ENCODE measurements at places on chromosomes 6 and 20.

DNA sequence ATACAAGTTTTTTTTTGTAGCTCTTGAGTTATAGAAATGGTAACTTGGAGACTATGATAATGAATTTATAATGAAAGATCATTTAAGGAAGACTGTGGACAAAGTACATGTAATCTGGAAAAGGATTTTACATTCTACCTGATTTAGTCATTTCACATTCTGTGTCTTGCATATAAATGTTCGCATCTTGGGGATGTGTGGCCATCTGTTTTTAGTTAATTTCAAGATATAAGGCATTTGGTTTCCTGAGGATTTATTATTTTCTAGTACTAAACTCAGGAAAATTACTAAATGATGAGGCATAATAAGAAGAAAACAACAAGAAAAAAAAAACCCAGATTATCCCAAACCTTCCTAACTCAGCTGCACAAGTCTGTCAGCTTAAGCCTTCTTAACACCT, 112.7 kb upstream of the PRL start:
- DNase-seq: no peak

GRCh38 chr6:96898241-96898851, 655 bp upstream of the NDUFAF4 start:
- DNase-seq: no peak

DNA sequence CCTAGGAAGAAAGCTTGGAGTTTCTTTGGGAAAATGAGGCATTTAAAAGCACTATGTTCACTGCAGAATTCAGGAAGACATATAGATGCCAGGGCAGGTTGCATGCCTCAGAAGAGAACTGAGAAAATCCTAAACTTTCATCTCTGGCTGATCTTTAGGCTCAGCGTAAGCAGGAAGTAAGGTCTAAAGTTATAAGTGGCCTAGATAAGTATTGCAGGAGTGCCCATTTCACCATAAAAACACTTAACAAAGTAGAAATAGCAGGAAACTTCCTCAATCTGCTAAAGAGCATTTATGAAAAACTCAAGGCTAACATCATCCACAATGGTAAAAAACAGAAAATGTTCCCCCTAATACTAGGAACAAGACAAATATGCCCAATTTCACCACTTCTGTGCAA, 320.3 kb downstream of the BMP2 start:
- no peak for DNase-seq

DNA sequence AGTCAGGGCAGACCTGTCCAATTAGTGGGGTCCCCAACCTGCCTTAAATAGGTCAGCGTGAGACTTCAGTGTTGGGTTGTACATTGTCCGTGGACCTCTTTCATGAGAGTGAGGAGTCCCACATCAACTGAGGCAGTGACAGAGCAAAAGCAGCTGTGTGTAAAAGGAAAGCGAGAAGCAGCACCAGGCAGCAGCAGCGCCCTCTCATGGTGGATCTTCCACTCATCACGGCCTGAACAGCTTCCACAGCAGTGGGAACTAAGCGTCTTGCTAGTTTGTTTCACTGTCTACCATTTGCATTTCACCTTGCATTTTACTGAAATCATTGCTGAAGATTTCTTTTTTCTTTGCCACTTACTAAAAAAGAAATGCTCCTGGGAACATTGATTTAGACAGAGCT, 333.8 kb downstream of the PKHD1 start:
- DNase-seq: no peak

- DNase-seq: no peak
Observed at GRCh38 chr6:146915671-146916127, 288.5 kb upstream of the STXBP5 start.

GRCh38 chr6:15906420-15907016, 222.4 kb upstream of the MYLIP start:
- no peak for DNase-seq

GRCh38 chr6:95127261-95127660, 450.1 kb upstream of the MANEA start:
- DNase-seq: no peak

DNA sequence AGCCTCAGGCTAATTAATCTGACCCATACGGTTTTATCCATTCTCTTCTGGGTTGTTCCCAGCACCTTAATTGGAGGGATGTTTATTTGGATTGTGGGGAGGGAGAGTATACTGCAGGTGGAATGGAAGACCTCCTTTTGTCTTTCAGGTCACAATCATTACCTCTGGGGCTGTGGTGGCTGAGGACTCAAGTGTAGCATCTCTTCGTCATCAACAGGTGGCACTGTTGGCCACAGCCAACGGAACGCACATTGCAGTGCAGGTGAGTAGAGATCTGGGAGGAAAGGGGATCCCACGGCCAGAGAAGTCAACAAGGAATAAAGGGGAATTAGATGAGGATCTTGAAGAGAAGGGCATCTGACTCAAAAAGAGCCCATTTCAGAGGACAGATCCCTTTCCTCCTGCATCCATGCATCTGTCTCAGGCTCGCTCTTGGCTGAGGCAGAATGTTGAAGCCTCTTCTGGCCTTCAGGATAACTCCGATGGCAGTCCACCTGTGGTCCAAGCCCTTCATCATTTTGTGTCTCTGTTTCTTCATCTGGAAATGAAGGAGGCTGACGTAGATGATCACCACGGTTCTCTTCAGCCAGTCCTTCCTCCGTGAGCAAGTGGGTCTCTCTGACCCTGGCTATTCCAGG, 3.2 kb upstream of the DEF6 start:
- no peak for DNase-seq

GRCh38 chr20:11585752-11586352, 331.8 kb upstream of the BTBD3 start:
- no peak for DNase-seq

DNA sequence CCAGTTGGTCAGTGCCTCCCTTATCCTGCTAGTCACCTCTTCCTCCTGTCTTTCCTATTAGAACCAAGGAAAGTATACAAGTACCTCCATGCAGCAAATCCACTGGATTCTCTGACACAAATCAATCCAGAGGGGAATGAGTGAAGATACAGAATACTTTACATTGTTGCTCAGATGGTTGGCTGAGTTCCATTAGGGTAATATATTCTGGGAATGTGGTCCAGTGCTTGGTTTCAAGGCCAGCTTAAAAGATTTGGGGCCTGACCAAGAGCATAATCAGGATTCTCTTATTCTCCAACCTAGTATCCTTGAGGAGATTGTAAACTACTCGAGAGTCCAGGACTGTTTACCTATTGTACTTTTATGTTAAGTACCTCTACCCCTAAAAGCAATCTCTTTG, 23.0 kb downstream of the CARMIL1 start:
- DNase-seq: no peak

- no peak for DNase-seq
Observed at GRCh38 chr6:44489910-44490604, 102.6 kb downstream of the CDC5L start.

DNA sequence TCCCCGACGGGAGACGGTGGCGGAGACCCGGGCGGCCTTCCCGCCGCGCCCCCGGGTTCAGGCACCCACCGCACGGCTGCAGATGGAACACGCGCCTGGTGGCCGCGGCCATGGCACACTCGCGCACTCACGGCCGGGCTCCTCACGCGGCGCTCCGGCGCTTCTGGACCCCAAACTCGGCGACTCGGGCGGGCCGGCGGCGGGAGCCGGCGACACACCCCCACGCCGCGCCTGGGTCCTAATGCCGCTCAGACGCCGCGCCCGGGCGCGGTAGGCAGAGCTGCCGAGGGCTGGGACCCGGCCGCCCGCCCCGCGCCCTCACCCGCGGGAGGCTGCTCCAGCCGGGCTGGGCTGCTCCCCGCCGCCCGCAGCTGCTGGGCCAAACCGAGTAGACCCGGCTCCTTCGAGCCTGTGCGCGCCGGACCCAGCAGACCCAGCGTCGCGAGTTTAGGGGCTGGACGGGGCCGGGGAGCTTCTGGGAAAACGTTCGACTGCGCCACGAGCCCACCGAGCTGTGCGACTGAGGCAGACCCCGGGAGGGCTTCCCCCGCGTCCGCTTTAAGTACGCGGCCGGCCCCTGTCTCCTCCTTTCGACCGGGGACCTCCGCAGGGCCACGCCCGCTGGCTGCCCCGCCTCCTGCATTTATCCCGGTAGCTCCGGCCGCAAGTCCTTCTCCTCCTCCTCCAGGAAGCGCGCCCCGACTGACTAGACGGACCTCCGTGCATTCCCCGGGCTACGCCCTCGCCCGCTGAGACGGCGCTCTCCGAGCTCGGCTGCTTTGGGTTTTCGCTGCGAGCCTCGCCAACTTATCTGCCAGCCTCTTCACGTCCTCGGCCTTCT, at the start of gene SLC4A11:
Gene SLC4A11 (minus strand): TSS at position 165 of the 841 bp plus-strand sequence. CDS start 53 bp downstream, at position 112.
- no peak for DNase-seq

DNA sequence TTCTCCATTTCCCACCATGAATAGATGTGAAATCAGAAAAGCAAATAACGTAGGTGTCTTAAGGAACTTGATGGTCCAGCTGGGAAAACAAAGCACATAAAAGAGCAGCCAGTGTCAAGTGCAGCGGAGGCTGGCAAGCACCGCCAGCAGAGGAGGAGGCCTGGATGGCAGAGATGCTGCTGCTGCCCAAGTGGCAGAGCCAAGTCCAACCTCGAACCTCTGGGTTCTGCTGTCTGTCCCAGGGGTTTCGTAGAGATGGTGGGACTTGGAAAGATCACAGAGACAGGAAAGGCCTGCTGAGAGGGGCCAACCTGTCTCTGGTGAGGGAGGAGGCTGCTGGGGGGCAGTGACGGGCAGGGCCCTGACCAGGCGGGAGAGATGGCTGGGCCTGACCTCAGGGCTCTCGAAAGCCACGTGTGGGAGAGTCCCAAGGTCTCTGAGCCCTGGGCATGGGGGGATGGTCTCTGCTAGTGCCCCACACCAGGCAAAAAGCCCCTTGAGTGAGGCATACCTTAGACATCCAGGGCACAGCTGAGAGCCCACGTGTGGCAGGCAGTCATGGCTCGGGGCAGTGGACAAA, 77.3 kb downstream of the TCP11 start:
- no peak for DNase-seq

GRCh38 chr6:17115251-17116116, 13.6 kb downstream of the STMND1 start:
- DNase-seq: no peak

DNA sequence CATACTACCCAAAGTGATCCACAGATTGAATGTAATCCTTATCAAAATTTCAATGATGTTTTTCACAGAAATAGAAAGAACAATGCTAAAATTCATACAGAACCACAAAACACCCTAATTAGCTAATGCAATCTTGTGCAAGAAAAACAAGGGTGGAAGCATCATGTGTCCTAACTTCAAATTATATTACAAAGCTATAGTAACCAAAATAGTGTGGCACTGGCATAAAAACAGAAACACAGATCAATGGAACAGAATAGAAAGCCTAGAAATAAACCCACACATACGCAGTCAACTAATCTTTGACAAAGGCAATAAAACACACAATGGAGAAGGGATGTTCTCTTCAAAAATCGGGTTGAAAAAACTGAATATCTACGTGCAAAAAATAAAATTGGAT, 131.1 kb downstream of the TASP1 start:
- no peak for DNase-seq

- DNase-seq: no peak
Observed at GRCh38 chr6:53959717-53960116, 151.5 kb upstream of the MLIP start.

GRCh38 chr6:16064671-16065072, 64.2 kb upstream of the MYLIP start:
- DNase-seq: no peak

- DNase-seq: no peak
Observed at GRCh38 chr6:136982928-136983327, 60.8 kb downstream of the SLC35D3 start.

DNA sequence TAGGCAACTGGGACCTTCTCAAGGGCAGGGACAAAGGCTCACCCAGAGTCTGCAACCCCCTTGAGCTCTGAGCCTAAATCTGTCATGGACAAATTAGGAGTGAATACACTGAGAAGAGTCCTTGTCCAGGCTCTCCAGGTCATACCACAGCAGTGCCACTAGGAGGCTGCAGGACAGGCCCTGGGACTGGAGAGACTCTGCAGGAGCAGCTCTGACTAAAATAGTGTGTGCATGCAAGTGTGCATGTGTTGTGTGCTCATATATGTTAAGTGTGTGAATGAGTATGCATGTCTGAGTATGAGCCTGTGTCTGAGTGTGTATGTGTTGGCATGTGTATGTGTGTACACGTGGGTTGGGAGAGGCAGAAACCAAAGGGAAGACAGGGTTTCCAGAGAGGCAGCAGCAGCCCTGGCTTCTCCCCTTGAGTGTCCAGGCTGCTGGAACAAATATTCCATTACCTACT, 27.1 kb downstream of the MRPL14 start:
- DNase-seq: no peak

GRCh38 chr6:25054469-25054868, 118.7 kb upstream of the RIPOR2 start:
- DNase-seq: no peak

DNA sequence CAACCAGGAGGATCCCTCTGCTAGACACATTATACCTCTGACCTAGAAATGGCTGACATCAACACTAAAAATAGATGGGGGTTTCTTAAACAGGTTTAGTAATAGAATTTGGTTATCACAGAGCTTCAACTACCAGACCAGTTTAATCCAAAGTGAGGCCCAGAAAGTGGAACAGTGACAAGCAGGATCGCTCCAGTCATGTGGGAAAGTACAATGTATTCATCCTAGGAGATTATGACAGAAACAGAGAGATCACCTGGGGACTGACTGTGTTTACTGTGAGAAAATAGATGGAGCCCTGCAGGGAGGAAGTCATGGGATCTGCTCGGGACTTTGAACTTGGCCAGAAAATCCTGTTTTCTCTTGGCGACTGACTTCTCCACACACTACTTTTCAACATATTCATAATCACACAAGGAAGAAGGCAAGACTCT, 238.7 kb upstream of the SOX4 start:
- no peak for DNase-seq

DNA sequence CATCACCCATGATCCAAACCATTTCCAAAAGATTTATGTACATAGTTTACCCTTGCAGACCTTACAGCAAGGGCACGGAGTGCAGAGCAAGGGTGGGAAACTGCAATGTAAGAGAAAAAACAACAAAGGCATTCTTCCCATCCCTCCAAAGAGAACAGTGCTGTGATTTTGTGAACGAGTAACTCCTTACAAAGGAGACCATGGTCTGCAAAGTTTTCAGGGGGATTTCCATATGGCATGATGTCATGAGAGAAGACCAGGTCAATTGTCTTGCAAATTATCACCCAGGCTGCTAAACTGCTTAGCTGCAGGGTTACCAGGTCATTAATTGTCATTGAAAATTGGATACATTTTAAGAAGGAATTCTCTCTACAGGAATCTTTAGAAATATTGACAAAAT, 58.3 kb downstream of the LAMP5 start:
- DNase-seq: no peak
